HTR-8/SVneo (cell line): ENCODE measurements at places on chromosomes 11 and 22.
A peak's percentile ranks its signal among the peaks of the same experiment; 100 is the strongest.

GRCh38 chr11:88303037-88303436 is 34.5 kb downstream of the CTSC start:
- no peak for DNase-seq

GRCh38 chr11:34514597-34514996 is 1.0 kb upstream of the ELF5 start:
- DNase-seq: no peak

GRCh38 chr11:95121698-95122097 is 32.1 kb downstream of the ENDOD1 start:
- DNase-seq: no peak

DNA sequence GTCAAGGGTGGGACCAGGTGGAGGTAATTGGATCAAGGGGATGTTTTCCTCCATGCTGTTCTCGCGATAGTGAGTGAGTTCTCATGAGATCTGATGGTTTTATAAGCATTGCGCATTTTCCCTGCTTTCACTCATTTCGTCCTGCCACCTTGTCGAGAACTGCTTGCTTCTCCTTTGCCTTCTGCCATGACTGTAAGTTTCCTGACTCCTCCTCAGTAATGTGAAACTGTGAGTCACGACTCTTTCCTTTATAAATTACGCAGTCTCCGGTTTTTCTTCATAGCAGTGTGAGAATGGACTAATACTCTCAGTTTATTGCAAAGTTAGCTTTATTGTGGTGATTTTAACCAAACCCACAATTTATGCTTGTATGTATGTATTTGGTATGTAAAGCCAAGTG is 878.5 kb upstream of the ANO3 start:
- DNase-seq: no peak

DNA sequence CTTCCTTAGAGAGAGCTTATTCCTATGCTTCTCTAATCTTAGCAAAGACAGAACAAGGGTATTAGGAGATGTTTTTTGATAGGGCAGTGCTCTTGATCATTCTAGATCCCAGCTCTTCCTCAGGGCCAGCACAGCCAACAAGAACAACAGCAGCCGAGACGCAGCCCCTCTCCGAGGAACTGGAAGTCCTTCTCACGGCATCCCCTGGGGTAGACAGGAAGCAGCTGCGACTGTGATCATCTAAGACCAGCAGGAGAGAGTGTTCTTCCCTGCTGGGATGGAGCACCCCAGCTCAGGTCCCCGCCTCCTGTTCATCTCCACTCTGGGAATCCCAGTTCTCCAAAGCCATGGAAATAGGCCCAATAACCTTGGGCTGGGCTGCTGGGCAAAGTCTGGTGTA is 29.6 kb downstream of the IRAG1 start:
- no peak for DNase-seq

- no peak for DNase-seq
Measured at GRCh38 chr22:40818192-40818746, 877 bp downstream of the SLC25A17 start.

GRCh38 chr11:17277024-17277584 is 565 bp downstream of the NUCB2 start:
- peak; percentile 32 for DNase-seq

DNA sequence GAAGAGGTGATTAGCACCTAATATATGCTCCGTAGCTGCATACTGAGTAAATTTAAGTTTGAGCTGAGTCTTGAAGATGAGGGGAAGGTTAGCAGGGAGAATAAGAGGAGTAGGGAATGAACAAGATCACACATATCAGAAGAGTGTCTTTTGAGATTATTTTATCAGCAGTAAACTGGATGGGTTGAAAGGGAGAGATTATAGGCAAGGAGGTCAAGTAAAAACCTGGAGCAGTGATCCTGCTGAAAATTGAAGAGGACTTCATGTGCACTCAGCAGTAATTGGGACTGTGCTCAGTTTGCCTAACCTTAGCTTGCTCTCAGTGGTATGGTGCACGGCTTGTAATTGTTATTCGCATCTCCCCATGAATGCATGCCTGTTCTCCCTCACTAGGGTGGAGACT is 79.5 kb upstream of the PICALM start:
- DNase-seq: no peak

- no peak for DNase-seq
Measured at GRCh38 chr11:130897262-130898182, 18.8 kb downstream of the SNX19 start.

DNA sequence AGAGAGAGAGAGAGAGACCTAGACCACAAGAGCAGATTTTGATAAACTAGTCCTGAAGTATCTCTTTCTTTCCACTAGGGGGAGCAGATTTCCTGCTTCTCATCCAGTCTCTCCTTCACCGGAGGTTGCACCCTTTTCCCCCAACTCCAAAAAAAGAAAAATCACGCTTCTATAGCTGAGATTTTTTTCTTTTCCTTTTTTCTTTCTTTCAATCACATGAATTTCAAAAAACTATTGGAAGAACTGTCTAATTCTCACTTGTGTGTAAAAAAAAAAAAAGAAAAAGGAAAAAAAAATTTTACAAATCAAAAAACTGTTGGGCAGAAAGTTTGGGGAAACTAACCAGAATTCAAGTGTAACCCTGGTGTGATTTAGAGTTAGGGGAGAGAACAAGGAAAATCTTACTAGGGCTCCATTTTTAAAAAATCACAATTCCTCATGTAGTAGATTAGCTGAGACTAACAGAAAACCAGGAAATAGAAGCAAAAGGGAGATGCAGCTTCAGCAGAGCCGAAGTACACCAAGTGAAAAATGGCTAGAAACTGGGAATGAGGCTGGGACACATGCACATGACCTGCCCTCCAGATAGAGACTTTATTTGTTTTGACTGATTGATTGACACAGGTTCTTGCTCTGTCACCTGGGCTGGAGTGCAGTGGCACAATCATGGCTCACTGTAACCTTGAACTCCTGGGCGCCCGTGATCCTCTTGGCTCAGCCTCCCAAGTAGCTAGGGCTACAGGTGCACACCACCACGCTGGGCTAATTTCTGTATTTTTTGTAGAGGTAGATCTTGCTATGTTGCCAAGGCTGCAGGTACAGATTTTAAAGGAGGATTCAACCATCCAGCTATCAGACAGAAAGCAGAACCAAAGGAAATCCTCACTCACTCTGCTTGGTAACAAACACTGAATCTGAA is 27.1 kb downstream of the SDHD start:
- DNase-seq: peak; percentile 76

GRCh38 chr11:70167723-70168404 is 35.2 kb upstream of the FADD start:
- DNase-seq: no peak

GRCh38 chr11:6096417-6096816 is 11.1 kb upstream of the OR56B4 start:
- no peak for DNase-seq

DNA sequence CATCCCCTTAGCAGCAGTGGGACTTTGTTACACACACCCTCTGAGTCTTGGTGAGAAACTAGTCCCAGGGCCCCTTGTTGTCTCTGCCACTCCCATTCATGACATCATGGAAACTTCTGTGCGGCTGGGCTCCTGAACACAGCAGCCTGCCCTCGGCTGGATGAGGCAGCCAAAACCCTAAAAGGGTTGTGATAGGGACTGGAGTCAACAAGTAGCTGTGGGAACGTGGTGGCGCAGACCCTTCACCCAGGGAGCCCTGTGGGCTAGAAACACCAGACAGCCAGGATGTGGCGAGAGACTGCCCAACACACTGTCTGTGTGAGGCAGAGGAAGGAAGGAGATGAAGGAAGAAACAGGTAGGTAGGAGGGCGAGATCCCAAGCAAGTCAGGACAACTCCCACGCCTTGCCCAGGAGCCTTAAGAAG is 3.9 kb downstream of the CD3D start:
- no peak for DNase-seq

DNA sequence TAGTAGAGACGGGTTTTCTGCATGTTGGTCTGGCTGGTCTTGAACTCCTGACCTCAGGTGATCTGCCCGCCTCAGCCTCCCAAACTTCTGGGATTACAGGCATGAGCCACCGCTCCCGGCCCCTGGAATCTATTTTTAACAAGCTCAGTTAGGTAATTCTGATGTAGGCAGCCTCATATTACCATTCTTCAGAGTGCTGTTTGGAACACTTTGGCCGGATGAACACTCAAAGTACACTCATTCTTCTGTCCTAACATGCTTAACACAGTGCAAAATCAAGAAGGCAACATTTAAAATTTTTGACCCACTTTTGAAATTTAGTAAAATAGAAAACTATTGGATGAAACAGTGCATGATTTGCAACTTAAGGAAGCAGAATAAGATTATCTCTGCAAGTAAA is 586.7 kb upstream of the CHORDC1 start:
- DNase-seq: no peak

DNA sequence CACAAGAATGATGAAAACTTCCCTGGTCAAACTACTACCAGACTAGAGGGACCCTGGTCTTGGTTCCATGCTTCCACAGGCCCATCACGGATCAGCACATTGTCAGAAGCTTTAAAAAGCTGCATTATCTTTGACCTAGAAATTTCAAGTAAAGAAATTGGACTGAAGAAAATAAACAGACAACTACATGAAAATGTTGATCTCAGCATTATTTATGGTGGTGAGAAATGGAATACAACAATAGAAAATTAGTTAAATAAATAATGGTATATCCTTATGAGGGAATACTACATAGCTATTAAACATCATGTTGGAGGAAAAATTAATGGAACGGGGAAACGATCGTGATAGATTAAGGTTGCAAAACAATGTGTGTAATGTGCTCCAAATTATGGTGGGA is 13.7 kb downstream of the TENM4 start:
- DNase-seq: no peak

DNA sequence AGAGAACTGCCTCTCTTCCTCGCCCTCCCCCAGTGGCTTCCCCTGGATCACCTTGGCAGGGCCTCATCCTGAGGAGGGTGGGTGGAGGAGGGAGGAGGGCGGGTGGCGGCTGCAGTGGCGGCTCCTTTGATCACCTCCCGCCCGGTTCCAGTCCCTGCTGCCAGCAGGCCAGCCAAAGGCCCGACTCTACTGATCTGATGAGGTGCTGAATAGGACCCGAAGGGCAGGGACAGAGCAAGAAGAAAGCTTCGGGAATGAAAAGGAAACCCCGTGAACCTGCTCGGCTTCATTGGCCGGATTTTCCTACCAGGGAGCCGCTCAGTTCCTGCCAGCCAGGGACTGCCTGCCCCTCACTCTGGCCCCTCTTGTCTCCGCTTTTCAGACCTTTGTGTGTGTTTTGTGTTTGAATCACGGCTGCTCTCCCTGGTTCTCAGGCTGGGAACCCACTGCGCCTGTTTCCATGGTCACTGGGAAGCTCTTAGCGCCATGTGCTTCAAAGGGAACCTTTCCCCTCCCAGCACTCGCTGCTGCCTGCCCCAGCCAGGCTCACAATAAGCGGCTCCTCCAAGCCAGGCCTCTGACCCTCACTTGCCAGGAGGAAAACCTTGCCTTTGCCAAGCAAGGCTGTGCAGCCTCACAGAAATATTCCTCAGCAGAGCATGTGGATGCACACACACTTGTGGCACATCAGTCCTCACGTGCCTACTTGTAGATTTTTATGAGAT is 56.8 kb downstream of the C22orf31 start:
- no peak for DNase-seq

DNA sequence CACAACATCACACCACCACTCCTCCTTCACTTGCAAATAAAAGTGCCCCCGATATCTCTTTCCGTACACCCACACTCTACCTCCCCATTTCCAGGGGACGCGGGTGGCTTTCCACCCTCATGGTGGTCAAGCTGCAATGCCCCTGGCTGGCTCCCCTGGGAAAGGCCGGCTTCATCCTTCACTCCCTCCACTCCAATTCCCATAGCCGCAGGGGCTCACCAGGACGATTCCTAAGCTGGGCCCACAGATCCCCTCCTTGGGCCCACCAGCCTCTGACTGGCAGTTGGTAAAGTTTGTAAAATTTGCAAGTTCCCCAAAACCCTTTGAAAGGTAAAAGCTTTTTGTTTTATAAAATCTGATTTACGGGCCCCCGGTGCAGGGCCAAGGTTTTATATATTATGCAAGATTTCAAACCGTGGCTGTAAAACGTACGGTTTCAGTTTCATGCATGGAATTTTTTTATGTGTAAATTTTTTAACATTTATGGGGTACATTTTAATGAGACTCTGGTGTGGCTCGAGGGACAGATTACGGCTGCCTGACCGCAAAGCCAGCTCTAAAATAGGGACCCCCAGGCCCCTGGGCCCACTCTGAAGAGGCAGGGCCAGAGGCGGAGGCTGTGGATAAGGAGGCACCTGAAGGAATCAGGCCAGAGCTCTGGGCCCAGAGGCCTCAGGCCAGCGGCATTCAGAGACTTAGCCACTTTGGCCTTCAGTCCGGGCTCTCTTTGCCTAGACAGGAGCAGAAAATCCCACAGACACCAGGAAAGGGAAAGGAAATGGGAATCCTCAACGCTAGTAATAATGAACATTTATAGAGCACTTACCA is 106.5 kb downstream of the FEZ1 start:
- no peak for DNase-seq

DNA sequence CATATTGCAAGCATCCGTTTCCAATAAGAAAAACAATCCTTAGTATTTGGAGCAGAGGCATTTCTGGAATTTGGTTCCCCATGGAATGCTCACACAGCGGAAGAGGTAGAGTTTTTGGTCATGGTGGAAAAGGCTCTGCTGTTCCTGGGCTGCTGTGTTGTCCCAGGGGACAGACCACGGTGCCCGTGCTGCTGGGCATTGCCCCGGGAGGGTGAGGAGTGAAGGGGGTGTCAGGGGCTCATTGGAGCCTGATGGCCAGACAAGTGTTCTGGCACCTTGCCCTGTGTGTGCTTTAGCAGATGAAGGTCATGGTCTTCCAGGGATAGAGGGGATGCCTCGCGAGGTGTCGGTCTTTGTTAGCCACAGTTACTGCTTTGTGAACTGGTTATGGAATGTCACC is 61.2 kb downstream of the MPPED1 start:
- no peak for DNase-seq

- no peak for DNase-seq
Measured at GRCh38 chr11:1305501-1306056, 3.9 kb downstream of the TOLLIP start.

- no peak for DNase-seq
Measured at GRCh38 chr11:2916892-2917645, 12.2 kb downstream of the PHLDA2 start.

DNA sequence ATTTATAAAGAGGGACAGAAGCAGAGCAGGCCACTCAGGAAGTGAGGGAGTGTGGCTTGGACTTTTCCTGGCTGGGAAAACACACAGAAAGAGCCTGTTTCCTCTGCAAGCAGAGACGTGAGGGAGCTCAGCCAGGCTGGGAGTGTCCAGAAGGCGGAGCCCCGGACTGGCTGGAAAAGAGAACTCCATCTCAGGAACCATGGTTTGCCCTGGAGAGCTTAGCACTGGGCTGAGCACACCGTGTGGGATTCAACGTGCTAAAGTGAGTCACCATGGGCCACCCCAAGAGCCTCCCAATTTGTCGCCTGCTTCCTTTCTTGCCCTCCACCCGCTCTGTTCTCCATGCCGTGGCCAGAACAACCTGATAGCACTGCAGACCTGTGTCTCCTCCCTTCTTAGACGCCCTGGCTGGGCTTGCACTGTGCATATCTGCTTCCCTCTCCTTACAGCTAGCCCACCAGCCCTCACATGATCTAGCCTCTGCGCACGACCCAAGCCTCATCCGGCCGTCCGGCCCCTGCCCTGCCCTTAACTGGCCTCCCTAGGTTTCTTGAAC is 51.8 kb downstream of the GALNT18 start:
- DNase-seq: no peak

GRCh38 chr11:128559496-128560103 is 27.8 kb downstream of the ETS1 start:
- no peak for DNase-seq

- DNase-seq: no peak
Measured at GRCh38 chr22:29867260-29867659, 15.7 kb upstream of the MTMR3 start.

- no peak for DNase-seq
Measured at GRCh38 chr11:10573556-10573955, 5.1 kb upstream of the LYVE1 start.
